GM19239 (cell line): ENCODE measurements at places on chromosomes 6 and 20.
A peak's percentile ranks its signal among the peaks of the same experiment; 100 is the strongest.

DNA sequence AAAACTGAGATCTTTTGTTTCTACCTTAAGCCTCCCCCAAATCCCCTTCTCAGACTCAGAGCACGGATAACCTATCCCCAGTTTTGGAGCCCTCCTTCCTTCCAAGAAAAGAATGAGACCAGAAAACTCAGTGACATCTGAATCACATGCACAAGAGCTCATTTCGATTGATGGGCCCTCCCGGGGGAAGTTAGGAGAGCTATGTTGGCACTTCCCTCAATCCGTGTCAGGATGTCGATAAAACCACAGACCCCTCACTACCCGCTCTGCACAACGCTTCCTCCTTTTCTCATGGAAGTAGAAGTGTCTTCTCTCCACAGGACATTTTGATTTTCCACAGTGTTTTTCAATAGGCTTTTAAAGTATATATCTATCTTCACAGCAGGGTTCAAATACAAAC is 332.4 kb downstream of the HACE1 start:
- no peak for DNase-seq

DNA sequence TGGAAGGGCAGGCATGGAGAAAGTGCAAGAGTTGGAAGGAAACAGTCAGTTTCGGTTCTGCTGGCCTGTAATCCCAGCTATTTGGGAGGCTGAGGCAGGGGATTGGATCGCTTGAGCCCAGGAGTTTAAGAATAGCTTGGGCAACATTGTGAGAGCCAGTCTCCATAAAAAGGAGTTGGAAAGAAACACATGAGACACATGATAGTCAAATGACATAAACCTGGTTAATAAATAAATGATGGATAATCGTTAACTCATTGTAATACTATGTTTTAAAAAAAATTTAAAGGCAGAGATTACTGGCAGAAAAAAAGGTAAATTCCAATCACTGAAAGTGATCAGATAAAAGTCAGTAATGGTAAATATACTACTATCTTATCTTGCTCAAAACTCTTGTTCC is 37.2 kb upstream of the PHACTR1 start:
- DNase-seq, result no peak

- no peak for DNase-seq
Observed at GRCh38 chr6:130274007-130274406, 51.3 kb upstream of the SAMD3 start.

- peak; percentile 27 for DNase-seq
Observed at GRCh38 chr6:166202321-166202733, 34.7 kb upstream of the TBXT start.

DNA sequence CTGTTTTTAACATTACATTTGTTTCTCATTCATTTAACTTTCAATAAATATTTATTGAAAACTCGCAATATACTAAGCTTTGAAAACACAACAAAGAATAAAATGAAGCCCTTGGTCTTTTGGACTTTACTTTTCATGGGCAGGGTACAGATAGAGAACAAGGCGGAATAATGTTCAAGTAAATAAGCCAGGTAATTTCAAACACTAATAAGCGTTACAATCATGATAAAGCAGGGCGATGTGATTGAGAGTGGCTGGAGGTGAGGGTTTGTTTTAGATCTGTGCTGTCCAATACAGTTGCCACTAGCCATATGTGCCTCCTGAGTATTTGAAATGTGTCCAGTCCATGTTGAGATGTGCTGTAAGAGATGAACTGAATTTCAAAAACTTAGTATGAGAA is 307.1 kb downstream of the ALDH8A1 start:
- no peak for DNase-seq

- no peak for DNase-seq
Observed at GRCh38 chr6:107122748-107123147, 7.4 kb upstream of the BEND3 start.
